ENCODE measurements at places on chromosomes 7 and 10.

DNA sequence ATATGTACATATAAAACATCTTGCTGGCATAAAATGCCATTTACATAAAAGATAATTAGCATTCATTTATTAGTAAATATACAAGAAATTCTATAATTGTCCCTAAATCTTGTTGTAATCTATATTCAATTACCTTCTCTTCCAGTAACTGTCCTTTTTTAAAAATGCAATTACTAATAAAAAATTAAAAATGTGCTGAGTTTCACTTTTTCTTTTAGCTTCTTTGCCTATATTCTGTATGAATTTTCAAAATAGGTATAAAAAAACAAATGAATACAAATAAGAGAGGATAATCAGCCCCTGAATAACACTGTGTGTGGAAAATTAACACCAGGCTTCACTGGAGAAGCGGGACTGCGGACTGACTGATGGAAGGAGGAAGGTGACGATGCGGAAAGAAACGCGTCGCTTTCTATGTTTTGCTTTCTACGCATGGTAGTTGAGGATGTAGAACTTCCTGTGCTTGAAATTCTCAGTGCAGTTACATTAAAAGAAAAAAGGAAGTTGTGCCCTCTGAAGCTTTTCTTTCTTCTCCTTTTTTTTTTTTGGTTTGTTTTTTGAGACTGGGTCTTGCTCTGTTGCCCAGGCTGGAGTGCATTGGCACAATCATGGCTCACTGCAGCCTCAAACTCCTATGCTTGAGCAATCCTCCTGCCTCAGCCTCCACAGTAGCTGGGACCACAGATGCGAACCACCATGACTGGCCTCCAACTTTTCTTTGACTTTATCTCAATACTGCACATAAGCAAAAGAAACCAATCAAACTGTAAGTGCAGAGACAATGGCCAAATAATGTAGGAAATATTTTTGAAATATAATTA lies 7.4 kb upstream of the ZMYND11 start:
- DNase-seq = no peak

DNA sequence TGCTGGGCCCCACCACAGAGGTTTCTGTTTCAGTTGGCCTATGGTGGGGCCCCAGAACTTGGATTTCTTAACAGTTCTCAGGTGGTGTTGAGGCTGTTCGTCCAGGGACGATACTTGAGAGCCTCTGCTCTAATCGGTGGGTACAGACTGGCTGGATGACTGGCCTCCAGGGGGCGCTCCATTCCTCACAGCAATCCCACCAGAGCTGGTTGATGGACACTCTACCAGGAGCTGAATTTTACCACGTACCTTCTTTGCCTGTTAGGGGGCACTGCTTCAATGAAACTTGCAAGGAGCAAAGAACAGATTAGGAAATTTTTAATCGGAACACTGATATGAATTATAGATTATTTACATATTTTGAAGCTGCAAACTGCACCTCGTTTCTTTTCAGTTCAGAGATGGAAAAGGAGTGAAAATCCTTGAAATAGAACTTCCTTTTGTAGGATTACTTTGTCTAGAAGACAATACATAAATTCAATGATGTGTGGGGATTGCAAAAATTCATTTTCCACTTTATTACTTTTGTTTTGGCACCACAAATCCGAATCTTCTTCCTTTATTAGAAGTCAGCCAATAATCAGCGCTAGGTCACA lies 44.8 kb downstream of the KBTBD2 start:
- peak; percentile 86 for DNase-seq

GRCh38 chr10:49371967-49372366 lies 23.9 kb downstream of the DRGX start:
- DNase-seq = no peak

GRCh38 chr10:46534828-46535524 lies 21.5 kb downstream of the GPRIN2 start:
- no peak for DNase-seq

GRCh38 chr10:93915598-93915997 lies 21.8 kb downstream of the SLC35G1 start:
- no peak for DNase-seq

DNA sequence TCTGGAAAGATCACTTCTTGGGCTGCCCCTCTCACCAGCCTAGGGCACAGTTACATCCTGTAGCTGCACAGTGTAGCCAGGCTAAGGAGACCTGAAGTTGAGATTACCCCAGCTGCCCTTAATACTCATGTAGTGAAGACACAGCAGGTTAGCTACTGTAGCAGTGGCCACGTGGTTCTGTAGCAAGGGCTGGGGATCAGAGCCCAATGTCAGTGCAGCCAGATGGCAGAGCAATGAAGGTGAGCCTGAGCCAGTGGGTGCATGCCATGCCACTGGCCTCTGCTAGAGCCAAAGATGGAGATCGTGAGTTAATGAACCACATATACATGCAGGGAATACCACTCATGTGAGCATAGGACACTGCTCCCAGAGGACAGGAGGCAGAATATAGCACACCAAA lies 15.5 kb downstream of the AMPH start:
- DNase-seq = no peak

DNA sequence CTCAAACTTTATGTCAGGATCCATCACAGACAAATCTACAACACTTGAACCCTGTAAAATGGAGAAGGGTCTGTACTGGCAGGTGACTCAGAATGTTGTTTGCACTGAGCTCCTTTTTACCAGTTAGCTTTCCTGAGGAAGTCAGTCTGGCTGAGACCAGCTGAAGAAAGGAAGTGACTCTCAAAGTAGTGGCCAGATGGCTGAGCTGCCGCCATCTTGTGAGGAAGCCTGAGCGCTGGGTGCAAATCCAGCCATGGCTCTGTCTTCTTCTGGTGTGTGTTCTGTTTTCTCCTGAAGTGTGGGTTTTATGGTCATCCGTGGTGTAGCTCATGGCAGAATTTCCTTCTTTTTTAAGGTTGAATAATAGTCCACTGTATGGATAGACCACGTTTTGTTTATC lies 25.5 kb upstream of the ECHDC3 start:
- no peak for DNase-seq

DNA sequence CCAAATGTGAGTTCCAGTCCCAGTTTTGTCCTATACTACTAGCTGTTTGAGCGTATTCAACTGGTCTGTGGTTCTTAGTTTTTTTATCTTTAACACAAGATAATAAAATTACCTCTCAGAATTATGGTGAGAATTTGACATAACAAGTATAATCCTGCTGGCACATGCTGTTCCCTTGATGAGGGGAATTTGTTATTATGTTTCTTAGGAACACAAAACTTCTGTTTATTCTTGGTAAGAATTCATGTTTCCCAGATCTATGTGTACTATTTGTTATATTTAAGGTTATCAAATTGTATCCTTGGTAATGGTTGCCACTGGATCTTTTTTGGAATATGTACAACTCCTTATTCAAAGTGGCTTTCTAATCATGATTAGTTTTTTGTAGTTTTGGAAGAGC lies 335.6 kb downstream of the ADK start:
- DNase-seq = no peak

DNA sequence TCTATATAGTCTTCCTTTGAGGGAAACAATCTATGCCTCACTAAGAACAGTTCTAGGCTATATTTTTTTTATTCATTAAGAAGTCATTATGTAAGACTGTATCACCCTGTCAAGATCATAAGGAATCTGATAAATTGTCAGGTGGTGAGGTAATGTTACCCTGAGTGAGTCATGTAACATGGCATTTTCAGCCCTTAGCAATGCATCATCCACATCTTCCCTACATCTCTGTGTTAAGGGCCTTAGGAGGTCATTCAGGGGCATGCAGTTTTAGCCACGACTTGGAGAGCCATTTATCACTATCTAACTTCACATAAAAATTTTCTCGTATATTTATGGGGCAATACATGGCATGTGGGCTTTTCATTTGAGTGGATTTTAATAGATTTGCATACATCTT lies 924.5 kb upstream of the MBL2 start:
- DNase-seq = no peak

DNA sequence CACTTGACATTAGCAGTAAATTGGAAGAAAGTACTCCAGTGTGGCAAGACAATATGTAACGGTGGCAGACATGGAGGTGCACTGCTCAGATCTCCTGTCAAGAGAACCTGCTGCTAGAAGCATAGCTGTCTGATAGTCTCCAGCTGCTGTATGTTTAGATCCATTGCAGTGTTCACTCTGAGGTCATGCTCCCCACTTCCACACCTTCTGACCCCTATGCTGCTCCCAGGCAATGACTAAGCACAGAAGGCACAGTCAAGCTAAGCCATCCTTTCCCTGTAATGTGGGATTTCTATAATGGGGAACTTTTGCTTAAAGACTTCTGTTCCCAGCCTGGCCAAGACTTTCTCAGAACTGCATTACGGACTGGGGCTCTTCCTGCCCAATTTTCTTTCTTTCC lies 315.8 kb downstream of the HPSE2 start:
- DNase-seq = no peak

DNA sequence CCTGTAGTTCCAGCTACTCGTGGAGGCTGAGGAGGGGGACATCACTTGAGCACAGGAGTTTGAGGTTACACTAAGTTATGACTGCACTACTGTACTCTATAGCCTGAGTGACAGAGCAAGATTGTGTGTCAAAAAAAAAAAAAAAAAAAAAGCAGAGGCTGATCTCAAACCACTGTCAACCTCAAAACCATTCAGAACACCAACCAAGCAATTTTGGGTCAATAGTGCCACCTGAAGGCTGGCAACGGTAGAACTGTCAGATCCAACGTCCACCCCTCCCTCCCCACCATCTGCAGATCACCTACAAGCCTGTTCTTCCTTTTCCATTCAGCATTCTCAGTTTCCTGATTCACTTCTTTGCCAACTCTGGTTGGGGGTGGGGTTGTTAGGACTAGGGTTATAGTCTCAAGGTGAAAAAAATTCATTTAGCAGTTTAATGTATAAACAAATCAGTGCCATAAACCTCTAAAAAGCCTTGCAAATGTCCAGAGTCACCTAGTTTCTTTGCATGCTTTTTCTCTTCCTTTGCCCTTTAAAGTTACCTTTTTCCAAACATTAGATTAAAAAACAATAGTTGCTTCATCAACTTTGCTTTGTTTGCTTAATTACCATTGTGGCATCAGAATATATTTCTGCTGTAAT lies 2.6 kb downstream of the MRPS33 start:
- DNase-seq = peak; percentile 63

All from ecto neural progenitor cell (in vitro differentiated cells).